ENCODE measurements at places on chromosomes 5 and 9. TPM values are rescaled to one million over a fixed set of nuclear protein-coding genes. Genes with fewer than 3 reads are reported as not detected.

The DDX46 gene
- total RNA-seq = 61.7 TPM

DNA sequence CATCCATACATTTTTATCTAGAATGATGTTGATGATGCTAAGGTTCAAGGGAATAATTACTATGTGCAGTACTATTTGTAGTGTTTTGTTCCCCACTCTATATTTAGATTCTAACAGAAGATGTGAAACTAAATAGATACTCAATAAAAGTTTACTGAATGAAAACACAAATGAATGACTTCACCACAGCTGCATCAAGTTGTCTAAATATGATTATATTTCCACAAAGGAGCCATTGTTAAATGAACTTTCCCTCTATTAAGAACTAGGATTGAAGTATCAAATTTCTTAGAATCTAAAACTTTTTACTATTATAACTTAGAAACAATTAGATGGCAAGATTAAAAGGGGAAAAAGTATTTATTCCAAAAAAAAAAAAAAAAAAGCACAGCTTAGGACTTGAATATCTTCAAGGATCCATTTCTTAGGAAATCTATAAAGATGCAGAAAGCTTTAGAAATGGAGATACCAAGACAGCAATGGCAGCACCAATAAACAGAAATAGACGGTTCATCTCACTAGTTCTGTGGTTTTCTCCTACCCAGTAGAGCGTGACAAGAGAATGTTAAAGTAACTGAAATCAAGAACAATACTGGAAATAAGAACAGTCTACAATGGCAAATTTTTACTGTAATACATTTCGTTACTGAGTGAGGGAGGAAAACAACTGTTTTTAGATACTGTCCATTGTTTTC is 347.6 kb downstream of the EBF1 start:
- no peak for DNase-seq

- no peak for DNase-seq
Observed at GRCh38 chr5:34057569-34057968, 14.6 kb upstream of the C1QTNF3 start.

The BNIP1 gene
- 10.8 TPM for total RNA-seq

DNA sequence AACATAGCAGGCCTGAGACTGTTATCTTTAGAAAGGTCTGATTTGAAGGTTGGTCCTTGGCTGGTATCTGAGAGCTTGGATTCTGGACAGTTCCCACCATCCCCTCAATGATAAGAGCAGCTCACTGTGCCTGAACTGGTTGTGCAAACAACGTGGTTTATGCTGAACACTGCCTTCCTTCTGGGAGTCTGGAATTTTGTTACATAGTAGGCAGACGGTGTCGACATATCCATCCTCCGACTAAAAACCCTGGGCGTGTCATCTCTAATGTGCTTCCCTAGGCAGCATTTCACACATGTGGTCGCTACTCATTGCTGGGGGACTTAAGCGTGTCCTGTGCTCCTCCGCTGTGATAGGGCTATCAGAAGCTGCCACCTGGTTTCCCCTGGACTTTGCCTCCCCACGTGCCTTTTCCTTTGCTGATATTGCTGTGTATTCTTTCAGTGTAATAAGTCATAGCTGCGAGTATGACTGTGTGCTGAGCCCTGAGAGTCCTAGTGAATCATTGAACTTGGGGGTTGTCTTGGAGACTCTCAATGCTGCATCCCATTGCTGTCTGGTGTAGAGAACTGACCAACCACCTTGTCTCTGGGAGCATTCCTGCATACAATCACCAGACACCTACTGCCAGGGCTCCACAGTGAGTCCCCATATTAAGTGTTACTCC is 119.1 kb upstream of the TBC1D2 start:
- no peak for DNase-seq

GRCh38 chr5:37495668-37496347 is 116.7 kb downstream of the WDR70 start:
- no peak for DNase-seq

GRCh38 chr9:15357050-15357653 is 50.1 kb upstream of the TTC39B start:
- no peak for DNase-seq

The SLC6A19 gene
- total RNA-seq = not detected

The PCDHGB3 gene
- total RNA-seq = 0.64 TPM

The FAT2 gene
- 2.8 TPM for total RNA-seq

DNA sequence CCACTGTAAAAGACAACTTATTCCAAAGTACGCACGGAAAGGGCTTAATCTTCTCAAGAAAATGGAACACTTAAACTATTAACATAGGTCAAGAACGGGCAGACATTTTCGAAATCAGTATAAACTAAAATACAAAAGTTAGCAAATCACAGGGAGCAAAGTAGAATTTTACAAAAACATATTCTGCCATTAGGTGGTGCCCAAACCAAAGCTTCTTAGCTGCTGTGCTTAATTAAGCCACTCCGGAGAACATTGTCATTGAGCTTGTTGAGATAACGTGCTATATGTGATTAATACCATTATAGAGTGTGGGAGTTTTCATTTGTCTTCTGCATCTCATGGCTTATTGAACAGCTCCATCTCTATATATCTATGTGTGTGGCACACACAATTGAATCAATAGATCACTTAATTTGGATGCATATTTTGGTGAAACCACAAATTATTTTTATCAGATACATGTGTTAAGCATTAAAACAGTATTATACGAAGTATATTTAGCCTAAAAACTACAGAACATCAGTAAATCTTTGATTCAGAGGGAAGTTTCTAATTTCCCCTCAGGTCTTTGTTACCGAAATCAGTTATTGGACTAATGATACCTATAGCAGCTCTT is 23.4 kb downstream of the UBLCP1 start:
- DNase-seq = no peak

The LCN9 gene
- total RNA-seq = 1.7 TPM

- DNase-seq = no peak
Observed at GRCh38 chr5:173673295-173674101, 57.0 kb upstream of the BOD1 start.
